Stimulated activated naive CD4-positive, alpha-beta T cell treated with Interleukin-2 at 50 U/mL for 16 hours (primary cell): ENCODE measurements at places on chromosomes 4 and X.

GRCh38 chr4:128854433-128854832 is 44.9 kb downstream of the JADE1 start:
- DNase-seq = no peak

DNA sequence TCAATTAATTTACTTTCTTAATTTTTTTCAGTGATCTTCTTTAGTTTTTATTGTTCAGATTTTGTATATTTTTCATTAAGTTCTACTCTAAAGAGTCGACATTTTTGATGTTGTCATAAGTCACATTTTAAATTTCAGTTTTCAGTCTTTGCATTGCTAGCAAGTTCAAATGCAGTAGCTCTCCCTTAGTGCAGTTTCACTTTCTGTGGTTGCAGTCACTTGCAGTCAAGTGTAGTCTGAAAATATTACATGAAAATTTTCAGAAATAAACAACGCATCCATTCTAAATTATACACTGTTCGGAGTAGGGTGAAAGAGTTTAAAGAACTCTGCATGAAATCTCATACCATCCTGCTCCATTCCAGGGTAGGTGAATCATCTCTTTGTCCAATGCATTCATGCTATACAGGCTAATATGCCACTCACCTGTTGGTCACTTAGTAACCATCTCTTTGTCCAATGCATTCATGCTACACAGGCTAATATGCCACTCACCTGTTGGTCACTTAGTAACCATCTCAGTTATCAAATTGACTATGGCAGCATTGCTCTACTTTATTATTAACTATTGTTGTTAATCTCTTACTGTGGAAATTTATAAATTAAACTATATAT is 356.9 kb downstream of the STPG2 start:
- no peak for DNase-seq

GRCh38 chr4:62627141-62627540 is 1427.0 kb downstream of the ADGRL3 start:
- DNase-seq = no peak

DNA sequence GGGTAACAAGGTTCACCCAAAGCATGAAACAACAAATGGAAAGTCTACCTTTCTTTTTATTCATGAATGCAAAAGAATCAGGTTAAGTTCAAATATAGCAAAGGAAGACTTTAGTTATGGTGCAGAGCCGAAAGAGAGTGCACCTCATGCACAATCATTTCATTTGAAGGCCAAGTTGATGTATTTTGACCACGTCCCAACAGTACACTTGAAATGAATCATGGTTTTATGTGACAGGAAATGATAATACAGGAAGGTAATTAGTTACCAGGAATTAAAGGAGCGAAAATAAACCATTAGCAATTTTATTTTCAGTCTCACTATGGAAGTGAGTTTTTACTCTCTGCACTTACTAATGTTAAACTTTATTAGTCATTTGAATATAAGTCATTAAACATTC is 281.2 kb upstream of the DIAPH2 start:
- DNase-seq = no peak
